Forelimb muscle (tissue), 1 donor: ENCODE measurements at places on chromosomes 6 and 20. TPM values are rescaled to one million over a fixed set of nuclear protein-coding genes. Genes with fewer than 3 reads are reported as not detected.

DNA sequence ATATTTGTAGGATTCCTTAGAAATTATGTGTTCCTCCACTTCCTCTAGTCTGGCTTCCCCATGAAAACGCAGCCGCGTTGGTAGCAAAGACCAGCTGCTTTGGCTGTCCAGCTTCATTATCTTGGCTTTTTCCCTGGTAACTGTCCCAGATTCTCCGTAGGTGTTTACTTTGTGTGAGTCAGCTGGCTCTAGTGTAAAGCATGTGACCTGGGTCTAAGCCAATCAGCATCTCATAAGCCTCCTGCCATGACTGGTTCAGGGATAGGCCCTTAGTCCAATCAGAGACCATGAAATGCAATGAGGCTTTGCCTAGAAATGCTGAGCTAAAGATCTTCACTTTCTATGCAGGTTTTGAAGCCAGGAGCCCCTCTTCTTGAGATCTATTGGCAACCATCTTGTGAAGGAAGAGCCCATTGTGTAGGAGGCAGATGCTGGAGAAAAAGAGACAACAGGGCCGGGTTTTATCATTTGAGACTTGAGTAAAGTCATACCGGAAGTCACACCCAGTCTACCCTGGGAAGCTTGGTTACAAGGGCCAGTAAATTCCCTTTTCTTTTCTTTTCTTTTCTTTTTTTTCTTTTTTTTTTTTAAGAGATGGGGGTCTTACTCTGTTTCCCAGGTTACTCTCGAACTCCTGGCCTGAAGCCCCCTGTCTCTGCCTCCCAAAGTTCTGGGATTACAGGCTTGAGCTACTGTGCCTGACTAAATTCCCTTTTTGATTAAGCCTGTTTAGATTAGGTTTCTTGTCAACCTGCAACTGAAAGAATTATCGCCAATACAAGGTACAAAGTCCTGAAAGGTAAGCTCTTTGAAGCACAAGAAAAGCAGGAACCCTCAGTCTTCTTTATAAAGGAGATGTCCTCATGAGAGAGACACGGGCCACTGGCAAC, 256.5 kb upstream of the RREB1 start:
- DNase-seq: no peak

- DNase-seq: no peak
These were observed 168.0 kb upstream of the ID4 start for GRCh38 chr6:19669206-19669605.

GRCh38 chr6:107707346-107708275, 116.5 kb downstream of the SCML4 start:
- no peak for DNase-seq

FUCA2 gene
- polyA plus RNA-seq: 23.7 TPM

DNA sequence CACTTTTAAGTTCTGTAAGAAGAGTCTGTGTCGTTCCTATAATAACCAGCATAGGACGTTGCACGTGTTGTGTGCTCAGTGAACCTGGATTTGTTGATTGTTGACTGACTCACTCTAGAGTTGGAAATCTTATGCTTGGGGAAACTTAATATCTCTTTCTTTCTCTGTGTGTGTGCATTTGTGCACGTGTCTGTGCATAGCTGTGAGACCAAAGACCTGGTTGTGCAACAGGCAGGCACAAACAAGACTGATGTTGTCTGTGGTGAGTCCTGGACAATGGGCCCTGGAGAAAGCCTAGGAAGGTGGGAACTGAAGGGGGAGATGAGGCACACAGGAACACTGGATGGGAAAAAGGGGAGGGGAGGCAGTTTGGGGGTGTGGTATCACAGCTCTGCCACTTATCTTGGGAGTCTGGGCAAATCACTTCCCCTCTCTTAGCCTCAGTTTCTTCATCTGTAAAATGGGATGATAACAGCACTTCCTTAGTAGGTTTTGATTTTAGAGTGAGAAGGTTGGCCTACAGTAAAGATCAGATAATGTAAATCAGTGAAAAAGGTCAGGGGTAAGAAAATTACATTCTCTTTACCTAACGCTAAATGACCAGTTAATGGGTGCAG, 8.4 kb downstream of the CD40 start:
- DNase-seq: no peak

- DNase-seq: no peak
These were observed 33.6 kb upstream of the RIPOR2 start for GRCh38 chr6:24969343-24969860.

GRCh38 chr6:161135695-161136591, 137.9 kb downstream of the AGPAT4 start:
- no peak for DNase-seq

DNA sequence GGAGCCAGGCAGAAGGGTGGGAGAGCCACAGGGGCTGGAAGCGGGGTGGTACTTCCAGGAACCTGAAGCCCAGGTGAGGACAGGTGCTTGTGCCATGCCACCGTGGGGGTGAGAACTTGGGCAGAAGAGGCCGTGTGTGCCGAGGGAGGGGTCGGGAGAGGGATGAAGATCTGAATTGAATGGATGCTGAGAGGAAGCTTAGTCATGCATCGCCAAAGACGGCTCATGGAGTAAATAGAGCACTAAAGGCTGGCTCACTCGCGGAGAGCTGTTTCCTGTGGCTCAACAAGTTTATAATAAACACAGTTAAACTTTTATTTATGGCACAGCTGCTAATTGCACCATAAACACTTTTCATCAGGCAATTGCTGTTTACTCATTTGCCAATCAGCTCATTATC, 21.7 kb upstream of the MYT1 start:
- no peak for DNase-seq

- DNase-seq: no peak
These were observed 51.6 kb downstream of the SYNJ2 start for GRCh38 chr6:158033077-158033750.

GRCh38 chr6:13469693-13470092, 17.7 kb downstream of the GFOD1 start:
- no peak for DNase-seq

- no peak for DNase-seq
These were observed 34.3 kb downstream of the CCN2 start for GRCh38 chr6:131916847-131917246.

VGLL2 gene
- polyA plus RNA-seq: 93.8 TPM

GRCh38 chr6:17001188-17001587, 100.7 kb upstream of the STMND1 start:
- DNase-seq: no peak

MYLK4 gene
- 11.2 TPM for polyA plus RNA-seq

ZFP57 gene
- not detected for polyA plus RNA-seq

NKX2-4 gene
- not detected for polyA plus RNA-seq

- no peak for DNase-seq
These were observed 12.4 kb upstream of the HMGN3 start for GRCh38 chr6:79246891-79247290.

- DNase-seq: no peak
These were observed at the start of gene LRRC73 for GRCh38 chr6:43509984-43510826. Gene LRRC73, minus strand, starts transcription at chr6:43510346. Its CDS starts 561 bp downstream, at chr6:43509785.

DNA sequence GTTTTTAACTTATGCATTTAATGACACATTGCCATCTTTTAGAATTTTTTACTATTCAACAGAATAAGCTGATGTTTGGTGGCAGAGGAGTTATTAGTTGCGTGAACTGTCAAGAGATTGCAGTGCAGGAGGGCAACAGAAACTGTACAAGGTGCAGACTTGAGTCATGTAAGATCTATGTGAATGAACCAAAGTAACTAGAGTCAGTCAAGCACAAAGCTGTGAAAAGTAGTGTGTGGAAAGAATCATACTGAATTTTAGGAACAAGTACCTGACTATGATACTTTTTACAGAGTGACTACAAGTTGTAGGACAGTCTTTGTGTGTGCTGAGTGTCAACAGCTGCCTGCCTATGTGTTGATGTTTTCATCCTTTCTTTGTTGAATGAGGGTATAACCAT, 2.7 kb upstream of the C6orf163 start:
- no peak for DNase-seq

GRCh38 chr6:115891111-115891669, 169.5 kb downstream of the FRK start:
- DNase-seq: no peak

ANGPT4 gene
- 0.04 TPM for polyA plus RNA-seq

DNA sequence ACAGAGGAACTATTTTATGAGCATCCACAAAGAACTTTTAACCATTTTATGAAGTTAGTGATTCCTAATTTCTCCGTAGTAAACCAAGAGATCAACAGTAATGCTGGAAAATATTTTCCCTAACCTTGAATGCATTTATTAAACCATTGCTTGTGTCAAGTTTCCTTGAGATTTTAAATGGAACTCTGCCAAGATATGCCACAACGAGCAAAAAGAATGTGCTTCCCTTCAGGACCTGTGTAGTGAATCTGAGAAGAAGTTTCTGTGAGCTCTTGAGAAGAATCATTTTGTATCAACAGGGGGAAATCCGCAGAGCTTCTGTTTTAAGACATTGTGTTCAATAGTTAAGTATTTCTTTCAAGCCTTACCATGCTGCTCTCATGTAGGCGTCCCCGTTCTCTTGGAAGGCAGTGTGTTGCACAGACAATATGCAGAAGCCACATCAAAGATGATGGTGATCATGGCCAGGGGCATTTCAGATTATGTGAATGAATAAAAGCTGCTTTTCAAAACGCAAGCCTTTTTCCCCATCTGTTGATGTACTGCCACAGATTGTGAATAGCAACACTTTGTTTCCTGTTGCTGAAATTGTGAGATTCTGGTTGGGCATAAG, 439.8 kb downstream of the BMP2 start:
- DNase-seq: no peak

DNA sequence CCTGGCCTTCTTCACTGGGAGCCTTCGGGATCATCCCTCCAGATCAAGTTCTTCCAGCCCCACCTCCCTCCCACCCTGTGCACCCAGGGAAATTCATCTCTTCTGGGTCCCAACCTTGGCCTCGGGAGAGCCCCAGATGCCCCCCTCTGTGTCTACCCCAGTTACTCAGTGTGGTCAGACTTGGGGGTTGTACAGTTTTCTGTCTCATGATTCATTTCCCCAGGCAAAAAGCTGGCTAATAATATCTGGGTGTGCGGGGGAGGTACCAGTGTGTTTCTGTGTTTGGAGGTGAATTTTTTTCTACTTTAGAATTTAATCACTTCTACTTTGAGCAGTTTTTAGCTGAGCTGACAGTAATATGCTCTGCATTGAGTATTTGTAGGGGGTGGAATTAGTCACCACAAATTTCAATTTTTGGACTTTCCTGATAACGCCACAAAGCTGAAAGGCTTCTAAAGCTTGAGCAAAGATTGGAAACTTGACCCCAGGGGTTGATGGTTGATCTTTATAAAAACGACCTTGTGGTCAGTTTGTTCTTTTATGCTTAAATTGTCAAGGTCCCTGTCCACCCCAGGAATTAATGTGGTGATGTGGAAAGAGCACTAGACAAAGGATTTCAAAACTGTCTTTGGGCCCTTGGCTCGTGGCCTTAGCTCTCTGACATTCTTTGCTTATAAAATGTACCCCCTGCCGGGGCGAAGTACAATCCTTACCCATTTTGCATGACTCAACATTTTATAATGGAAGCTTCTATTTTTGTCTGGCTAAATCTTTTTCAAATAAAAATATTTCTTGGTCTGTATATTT, 284.7 kb upstream of the TAB2 start:
- DNase-seq: no peak

ASIP gene
- polyA plus RNA-seq: 0.63 TPM

- DNase-seq: no peak
These were observed 72.3 kb downstream of the GRM4 start for GRCh38 chr6:34073540-34073939.

DNA sequence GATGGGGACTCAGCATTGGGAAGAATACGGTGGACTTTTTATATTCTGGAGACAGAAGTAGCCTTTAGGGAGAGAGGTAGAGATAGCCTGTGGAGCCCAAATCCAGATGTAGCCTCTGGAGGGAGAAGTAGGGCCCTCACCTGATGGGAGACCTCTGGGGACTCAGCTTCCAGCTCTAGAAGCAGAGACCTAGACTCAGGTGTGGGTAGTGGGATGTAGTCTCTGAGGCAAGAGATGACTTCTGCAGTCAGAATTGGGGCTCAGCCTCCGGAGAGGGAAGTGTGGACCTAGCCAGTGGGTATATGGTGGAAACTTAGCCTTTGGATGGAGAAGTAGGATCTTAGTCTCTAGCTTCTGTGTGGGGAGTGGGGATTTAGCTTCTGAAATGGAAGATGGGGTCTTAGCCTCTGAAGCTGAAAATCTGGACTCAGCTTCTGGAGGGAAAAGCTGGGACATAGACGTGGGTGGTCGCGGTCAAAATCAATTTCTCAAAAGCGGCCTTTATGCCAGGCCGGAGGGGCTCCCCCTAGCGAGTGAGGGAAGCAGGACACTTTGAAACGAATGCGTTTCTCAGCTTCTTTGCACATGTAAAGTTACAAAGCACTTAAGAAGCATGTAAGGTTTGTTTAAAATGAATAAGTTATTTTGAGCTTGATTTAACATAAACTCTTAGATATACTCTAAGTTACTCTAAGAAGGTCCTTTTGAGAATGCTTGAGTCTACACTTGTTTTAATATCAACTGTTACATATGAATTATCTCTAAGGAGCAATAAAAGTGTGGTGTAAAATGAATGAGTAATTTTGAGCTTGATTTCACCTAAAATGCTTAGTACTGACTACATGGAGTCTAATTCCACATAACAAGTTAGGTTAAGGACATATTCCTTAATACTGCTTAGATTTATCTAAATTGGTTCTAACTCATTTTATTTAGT, 12.9 kb upstream of the ZNF343 start:
- DNase-seq: no peak

DNA sequence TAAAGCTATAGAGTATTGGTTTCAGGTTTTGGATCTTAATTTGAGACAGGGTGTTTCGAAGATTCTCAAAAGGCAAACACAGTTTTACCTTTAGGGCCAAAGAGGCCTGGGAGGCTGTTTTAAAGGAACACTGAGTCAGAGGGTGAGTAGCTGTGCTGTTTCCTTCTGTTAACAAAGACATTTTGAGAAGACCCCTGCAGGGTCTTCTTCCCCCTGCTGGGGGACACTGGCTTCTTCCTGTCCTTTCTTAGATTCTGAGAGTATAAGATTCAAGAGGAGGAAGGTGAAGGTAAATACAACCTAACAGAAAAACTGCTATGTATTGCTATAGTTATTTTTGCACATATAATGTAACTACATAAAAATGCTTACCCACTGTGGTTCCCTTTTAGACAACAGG, 19.0 kb downstream of the HS3ST5 start:
- DNase-seq: no peak

- DNase-seq: no peak
These were observed 18.9 kb downstream of the PCNA start for GRCh38 chr20:5100684-5101347.

LGSN gene
- not detected for polyA plus RNA-seq

ADGRF5 gene
- 21.1 TPM for polyA plus RNA-seq

DNA sequence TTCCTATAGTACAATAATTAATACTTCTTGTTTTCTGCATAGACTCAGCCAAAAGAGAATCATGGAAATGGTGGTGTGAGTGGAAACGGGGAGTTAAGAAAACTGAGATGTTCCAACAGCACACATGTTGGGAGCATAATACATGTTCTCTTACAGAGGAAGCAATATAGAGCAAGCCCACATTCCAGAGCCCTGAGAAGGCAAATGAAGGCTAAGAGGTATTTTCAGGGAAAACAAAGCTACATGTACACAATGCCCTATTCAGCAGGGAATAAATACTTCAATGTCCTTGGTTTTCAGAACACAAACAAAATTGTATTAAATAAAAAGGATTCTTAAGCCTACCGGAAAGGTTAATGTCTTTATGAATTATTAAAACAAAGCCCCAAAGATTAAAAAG, 35.1 kb upstream of the SMIM8 start:
- no peak for DNase-seq

GRCh38 chr20:37393196-37393862, 47.4 kb downstream of the SRC start:
- no peak for DNase-seq

HTR1E gene
- not detected for polyA plus RNA-seq

- DNase-seq: no peak
These were observed 5.6 kb upstream of the SYNE1 start for GRCh38 chr6:152642578-152643375.

- DNase-seq: no peak
These were observed 67.7 kb upstream of the IRAK1BP1 start for GRCh38 chr6:78799682-78800081.

C6orf163 gene
- polyA plus RNA-seq: 2.2 TPM
